ENCODE measurements at places on chromosomes 5 and 9.

- DNase-seq: no peak
Measured at GRCh38 chr5:10125116-10125515, 124.6 kb downstream of the ATPSCKMT start.

GRCh38 chr5:126402621-126403555 lies 20.3 kb upstream of the GRAMD2B start:
- no peak for DNase-seq

GRCh38 chr5:172377856-172378255 lies 76.5 kb downstream of the SH3PXD2B start:
- DNase-seq: no peak

GRCh38 chr9:83503866-83504265 lies 34.3 kb downstream of the FRMD3 start:
- no peak for DNase-seq

DNA sequence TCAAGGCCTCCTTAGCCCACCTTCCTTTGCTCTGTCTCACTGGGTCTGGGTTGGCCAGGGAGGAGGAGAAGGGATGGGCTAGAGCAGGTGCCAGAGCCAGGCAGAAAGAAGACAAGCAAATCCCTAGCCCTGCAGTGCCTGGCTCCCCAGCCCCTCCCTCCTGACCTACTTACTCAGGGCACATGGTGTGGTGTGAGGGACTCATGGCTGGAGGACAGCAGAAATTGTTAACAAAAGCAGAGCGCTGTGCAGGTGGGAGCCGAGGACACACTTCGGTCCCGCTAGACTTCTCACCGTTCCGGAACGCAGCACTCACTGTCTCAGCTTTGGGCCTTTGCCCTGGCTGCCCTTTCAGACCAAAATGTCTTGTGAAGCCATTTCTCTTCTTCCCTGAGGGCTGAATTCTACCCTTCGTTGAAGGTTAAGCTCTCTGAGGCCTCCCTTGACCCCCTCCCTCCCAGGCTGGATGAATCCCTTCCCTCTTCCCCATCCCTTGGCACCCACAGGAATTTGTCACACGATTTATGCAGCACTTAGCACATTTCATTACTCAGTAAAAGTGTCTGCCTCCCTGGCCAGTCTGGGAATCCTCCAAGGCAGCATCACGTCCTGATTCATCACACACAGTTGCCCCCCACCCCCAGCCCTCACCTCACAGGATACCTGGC lies 263.9 kb upstream of the TRPC7 start:
- DNase-seq: no peak

GRCh38 chr5:116406306-116407041 lies 168.1 kb downstream of the SEMA6A start:
- no peak for DNase-seq

GRCh38 chr9:137046088-137046787 lies at the start of gene NPDC1:
NPDC1 (minus strand) TSS chr9:137046177; CDS start chr9:137045989, 188 bp downstream.
- peak; percentile 57 for DNase-seq

- DNase-seq: no peak
Measured at GRCh38 chr9:113875459-113876150, 504 bp upstream of the ZNF618 start.

- no peak for DNase-seq
Measured at GRCh38 chr9:71368157-71368556, 246.7 kb upstream of the TRPM3 start.

DNA sequence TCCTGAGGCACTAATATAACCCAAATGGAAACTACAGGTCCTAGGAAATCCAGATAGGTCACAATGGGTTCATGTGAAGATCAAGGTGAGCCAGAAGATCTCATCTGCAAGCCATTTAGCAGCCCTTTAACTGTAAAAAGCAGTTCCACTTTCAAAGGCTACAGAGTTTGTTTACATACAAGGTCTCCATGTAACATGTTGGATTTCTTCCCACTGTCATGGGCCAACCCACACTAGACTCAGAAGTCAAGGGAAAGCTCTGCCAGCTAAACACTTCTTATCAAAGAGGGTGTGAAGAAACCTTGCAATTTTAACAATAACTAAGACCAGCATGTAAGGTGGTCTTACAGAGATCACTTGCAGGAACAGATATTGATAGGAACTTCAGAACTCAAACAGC lies 3.8 kb upstream of the CTNNAL1 start:
- no peak for DNase-seq

DNA sequence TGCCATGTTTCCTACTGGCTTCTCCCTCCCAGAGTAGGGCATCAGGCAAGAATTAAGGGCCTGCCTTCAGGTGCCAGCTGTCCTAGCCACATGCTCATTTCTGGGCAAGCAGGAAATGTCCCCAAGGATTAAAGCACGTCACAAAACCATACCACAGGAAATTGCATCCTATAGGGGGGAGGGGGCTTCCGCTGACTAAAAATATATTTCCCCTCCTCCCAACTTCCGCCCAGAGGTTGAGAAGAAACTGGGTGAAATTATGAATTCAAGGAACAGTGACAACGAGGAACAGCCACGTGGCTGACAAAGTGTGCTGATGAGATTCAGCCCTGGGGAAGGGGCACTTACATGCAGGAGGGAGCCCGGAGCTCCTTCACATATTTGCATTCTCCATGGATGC lies 4.1 kb downstream of the HBEGF start:
- no peak for DNase-seq

Data from stimulated activated CD4-positive, alpha-beta T cell treated with anti-CD3 and anti-CD28 coated beads, Interleukin-1b, Interleukin-23, amount 100 ng/mL, for 1 hour (primary cell).